ENCODE measurements at places on chromosomes 5 and 9.
A peak's percentile ranks its signal among the peaks of the same experiment; 100 is the strongest.

GRCh38 chr9:86046930-86047341, 52.4 kb downstream of the GOLM1 start:
- DNase-seq = no peak

DNA sequence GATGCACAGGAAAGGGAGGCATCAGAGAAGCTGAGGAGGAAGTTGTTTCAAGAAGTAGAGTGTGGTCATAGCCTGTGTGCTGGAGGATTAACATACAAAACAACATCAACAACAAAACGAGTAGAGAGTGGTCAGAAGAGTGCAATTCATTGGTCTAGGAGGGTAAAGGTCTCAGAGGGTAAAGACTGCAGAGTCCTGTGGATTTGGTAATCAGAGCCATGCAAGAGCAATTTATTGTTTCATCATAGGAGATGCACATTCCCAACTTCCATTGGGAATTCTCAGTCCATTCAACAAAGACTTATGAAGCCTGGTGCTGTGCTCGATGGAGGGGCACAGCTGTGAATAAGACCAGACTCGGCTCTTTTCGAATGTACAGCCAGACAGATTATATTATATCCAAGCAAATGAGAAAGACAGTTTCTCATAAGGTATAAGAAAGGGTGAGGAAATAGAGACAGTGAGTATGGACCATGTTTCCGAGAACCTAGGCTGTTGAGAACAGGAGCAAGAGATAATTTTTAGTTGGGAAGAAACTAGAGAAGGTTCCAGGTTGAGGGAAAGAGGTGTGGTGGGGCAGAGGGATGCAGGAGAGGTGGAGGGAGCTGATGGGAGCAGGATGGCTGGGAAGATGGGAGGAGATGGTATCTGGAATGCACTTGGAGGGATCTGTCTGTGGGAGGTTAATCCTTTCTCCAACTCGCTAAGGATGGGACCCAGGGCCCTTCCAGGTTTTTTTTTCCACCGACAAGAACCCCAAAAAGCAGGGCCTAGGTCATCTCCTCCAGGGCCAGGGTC, 7.9 kb upstream of the MYORG start:
- DNase-seq = no peak

DNA sequence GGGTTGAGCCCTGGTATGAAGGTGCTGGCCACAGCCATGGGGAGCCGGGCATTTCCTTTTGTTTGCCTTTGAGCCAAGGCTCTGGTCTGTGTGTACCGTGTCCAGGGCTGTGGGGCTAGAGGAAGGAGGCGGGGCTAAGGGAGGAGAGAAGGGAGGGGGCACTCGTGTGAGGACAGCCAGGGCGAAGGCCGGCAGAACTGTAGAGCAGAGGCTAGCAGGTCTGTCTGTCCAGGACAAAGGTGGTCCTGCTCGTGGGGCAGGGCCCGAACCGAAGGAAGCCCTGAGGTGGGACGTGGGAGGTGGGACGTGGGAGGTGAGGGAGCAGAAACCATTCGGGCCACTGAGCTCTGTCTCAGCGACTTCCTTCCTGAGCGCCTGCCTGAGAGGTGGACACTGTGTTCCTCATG, 41.3 kb upstream of the TESK1 start:
- DNase-seq = no peak

DNA sequence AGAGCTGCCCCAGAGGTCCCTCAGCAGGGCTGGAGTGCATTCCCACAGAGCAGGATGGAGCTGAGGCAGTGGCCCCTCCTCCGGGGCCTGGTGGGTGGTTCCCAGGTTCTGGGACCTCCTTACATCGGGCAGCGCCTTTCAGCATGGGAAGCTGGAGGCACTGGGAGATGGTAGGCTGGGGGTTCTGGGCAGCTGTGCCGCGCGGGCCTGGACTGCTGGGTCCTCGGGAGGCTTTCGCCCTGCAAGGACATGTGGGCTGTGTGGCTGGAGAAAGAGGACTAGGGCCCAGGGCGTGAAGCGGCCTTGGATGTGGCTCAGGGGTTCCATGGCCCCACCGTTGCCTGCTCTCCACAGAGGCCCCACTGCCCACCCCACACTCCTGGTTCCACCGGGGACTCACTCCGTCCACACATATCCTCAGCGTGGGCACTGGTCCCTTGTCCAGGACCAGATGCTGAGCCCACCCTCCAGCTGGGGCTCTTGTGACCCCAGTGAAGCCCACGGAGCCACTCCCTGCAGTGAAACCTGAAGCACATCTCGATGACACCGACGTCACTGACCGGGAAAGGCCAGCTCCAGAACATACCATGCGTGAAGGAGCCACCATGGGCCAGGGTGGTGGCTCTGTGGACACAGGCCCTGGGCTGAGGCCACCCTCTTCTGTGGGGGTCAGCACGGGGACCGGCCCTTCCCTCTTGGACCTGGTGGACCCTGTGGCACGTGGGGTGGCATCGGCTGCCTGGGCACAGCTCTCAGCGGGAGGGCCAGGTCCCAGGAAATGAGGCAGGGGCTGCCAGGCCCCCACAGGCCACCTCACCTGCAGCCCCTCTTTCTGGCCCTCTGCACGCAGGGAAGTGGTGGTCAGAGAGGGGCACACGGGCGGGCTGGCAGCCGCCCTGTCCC, 31.5 kb upstream of the NKD2 start:
- no peak for DNase-seq

GRCh38 chr9:36151316-36152210, 15.0 kb downstream of the GLIPR2 start:
- peak; percentile 78 for DNase-seq

GRCh38 chr5:172911976-172912375, 47.2 kb upstream of the RPL26L1 start:
- DNase-seq = no peak

GRCh38 chr9:36547598-36547997, 25.1 kb upstream of the MELK start:
- DNase-seq = no peak

- DNase-seq = no peak
Measured at GRCh38 chr9:101579711-101580545, 14.8 kb downstream of the PPP3R2 start.

DNA sequence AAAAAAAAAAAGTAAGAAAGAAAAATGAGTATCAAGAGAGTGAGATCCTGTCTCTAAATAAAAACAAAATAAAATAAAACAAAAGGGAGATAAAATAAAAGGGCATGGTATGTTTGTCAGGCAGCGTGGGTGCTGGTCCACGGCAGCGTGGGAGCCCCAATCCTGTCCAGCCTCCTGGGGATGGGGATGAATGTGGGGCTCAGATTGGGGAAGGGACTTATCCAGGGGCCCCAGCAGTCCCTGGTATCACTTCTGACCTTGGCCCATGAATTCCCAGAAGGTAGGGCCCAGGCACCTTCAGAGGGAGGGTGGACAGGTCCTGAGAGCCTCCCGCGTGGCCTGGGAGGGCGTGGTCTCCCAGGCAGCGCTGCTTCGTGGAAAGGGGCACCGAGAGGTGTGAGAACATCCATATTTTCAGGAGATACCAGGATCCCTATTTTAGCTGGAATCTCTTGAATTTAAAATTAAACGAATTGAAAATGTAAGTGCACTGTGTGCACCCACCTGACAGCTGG, 71.2 kb downstream of the ZNF354C start:
- DNase-seq = no peak

- DNase-seq = no peak
Measured at GRCh38 chr9:75539523-75539922, 350.9 kb upstream of the PCSK5 start.

DNA sequence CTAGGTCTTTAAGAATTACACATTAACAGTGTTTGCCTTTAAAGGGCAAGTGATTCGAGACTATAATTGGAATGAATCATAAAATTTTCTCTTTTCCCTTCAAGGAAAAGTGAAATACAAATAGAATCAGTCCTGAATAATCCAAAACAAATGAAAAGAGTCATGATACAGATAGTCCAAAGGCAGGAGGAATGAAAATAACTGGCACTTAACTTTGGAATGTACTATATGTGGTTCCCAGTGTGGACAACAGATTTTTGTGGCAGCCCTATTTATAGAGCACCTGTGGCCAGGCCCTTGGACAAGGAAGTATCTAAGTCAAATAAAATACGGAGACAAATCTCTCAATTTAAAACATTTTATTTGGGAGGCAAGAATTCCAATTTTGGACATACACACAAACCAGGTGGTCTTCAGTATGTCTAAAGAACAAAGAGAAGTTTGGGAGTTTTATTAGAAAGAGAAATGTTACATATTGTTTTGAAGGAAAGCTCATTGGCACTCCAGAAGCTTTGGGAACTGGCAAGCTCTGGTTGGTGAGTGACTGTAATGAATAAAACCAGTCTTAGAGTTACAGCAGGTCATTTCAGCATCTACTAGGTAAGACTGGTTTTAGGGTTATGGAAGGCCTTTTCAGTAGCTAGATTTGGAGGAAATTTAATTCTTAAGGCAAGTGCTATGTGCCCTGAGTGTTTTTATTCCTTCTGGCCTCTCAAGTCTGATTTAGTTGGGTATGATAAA, 116.0 kb upstream of the PAM start:
- DNase-seq = no peak

- DNase-seq = no peak
Measured at GRCh38 chr5:163595932-163596607, 90.7 kb downstream of the MAT2B start.

DNA sequence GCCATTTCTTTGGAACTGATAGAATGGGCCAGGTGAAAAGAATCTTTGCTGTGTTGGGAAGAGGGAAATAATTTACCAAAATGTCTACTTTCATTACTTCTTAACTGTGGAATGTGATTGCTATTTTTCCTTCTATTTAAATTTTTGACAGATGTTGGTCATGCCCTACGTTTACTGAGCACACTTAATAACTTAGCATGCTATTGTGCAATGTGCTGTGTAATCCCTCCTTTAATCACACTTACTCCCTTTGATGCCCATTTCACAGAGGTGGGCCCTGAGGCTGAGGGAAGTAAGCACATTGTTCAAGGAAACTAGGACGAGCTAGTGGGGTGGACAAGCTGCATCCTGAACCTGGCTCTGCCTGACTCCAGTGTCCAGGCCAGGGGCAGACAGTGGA, 47.8 kb upstream of the INSYN2B start:
- DNase-seq = no peak

DNA sequence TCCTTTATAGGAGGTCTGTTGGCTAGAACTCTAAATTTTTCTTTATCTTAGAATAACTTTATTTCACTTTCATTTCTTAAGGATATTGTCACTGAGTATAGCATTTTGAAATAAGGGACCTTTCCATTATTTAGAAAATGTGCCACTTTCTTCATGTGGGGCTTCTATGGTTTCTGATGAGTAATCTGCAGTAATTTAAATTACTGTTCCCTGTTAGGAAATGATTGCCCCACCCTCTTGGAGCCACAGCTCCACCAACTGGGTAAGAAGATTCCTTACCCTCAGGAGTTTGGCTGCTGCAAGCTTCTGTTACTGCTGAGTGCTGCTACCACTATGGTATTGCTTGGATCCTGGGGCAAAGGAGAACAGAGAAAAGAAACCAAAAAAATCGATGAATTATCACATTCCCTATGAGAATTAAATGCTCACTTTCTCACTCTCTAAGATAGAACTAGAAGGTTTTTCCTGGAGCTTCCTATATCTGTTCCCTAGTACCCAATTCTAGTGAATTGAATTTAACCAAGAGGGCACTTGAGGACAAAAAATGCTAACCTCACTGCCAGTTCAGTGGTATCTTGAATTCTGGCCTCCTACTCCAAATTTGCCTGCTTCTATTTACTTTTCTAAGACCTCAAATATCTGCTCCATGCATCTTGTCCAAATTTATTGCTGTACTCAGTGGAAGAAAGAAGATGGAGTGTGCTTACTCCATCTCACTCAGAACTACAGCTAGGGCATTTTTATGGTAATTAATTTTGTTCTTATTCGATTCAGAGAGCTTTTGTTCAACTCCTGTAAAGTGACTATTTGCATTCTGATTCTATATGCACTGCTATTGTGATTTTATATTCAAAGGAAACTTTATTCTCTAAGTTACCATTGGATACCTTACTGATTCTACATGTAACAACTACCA, 2111.3 kb downstream of the MAT2B start:
- DNase-seq = no peak

DNA sequence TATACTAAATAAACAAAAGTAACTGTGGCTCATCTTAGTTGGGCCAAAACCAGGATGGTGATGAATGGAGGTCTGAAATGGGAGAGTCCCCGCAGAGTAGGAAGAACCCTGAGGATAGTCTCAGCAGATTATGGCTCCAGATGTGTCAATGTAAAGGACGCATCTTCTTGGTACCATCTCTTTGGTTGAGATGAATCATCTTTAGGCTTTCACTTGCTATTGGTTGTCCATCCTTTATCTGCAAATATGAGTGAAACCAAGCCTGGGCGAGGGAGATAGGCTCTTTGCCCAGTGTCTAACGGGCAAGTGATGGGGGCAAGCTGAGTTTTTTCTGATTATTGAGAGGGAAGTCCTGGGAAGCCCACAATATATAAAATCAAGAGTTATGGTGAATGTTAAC, 19.4 kb upstream of the LCP2 start:
- no peak for DNase-seq

- peak; percentile 37 for DNase-seq
Measured at GRCh38 chr5:32312197-32312594, 543 bp downstream of the MTMR12 start.

- DNase-seq = no peak
Measured at GRCh38 chr9:107571148-107571547, 81.6 kb upstream of the KLF4 start.

GRCh38 chr5:1638658-1639400, 115.1 kb upstream of the LPCAT1 start:
- no peak for DNase-seq

GRCh38 chr5:153601377-153601776, 110.9 kb downstream of the GRIA1 start:
- no peak for DNase-seq

- no peak for DNase-seq
Measured at GRCh38 chr5:178209334-178210072, 5.2 kb downstream of the HNRNPAB start.

- DNase-seq = no peak
Measured at GRCh38 chr5:136276946-136277345, 84.0 kb upstream of the SMIM32 start.

GRCh38 chr9:92829420-92829819, 48.4 kb downstream of the ZNF484 start:
- DNase-seq = no peak

DNA sequence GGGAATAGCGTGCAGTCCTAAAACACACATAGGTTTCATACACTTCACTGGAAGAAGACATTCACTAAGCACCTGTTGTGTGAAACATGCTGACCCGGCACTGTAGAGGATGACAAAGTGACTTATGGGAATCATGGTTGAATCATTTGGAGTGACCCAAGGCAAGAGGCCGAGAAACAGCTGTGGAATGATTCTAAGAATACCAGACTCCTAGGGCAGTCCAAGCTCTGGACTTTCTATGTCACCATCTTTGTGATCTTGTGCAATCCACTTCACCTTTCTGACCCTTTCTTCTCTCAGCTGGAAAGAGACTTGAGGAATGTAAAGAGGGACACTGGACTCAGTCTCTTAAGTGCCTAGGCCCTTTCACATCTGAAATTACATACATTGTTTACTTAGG, 13.1 kb downstream of the MSANTD3 start:
- no peak for DNase-seq

- no peak for DNase-seq
Measured at GRCh38 chr5:96478983-96479382, 45.9 kb upstream of the PCSK1 start.

DNA sequence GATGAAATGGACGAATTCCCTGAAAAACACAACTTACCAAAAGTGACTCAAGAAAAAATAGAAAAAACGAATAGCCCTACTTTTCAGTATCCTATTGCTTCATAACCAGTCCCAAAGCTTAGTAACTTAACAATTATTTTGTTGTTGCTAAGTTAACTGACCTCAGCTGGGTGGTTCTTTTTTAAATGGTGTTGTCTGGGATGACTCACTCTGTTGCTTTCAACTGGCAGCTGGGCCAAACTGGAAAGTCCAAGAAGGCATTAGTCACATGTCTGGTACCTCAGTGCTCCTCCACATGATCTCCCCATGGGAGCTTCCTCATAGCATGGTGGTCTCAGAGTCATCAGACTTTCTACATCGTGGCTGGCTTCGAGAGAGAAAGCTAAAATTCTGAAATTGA, 47.8 kb upstream of the ADAMTS2 start:
- no peak for DNase-seq

Measured in stimulated activated CD4-positive, alpha-beta T cell treated with anti-CD3 and anti-CD28 coated beads, Interleukin-12 subunit alpha, Interleukin-12 subunit beta, amount 100 ng/mL, for 48 hours (primary cell).